Naive thymus-derived CD4-positive, alpha-beta T cell (primary cell): ENCODE measurements at places on chromosomes 5 and 9.

GRCh38 chr9:17135295-17136160, 688 bp downstream of the CNTLN start:
- no peaks in the 10 kb centered on the region for H3K27me3 ChIP-seq
- no peaks in the 10 kb centered on the region for H3K4me1 ChIP-seq
- DNase-seq = no peak
- no peak overlapping the region for H3K4me3 ChIP-seq
- H3K36me3 ChIP-seq = no peaks in the 10 kb centered on the region
- H3K27ac ChIP-seq = no peak overlapping the region

DNA sequence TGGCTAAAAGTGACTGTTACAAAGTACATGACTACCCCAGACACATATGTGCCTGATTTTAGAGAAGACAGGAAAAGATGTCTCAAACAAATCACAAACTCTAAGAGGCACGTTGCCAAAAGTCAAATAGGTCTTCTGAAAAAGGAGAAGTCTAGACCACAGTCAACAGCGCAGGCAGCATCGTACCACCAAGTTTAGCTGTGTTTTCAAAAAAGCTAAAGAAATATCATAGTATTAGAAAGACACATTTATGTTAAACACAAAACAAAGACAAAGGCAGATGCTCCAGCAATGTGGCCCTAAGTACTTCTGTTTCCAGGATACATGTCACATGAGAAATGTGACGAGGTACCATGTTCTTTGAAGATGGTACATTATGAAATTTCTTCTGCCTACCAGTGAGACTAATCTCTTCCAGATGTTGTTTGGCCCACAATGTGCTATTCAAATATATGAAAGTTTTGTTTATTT, 43.5 kb downstream of the LPAR1 start:
- no peak for DNase-seq
- no peaks in the 10 kb centered on the region for H3K4me1 ChIP-seq
- no peak overlapping the region for H3K4me3 ChIP-seq
- H3K27ac ChIP-seq = no peak overlapping the region
- no peaks in the 10 kb centered on the region for H3K27me3 ChIP-seq
- no peaks in the 10 kb centered on the region for H3K36me3 ChIP-seq

DNA sequence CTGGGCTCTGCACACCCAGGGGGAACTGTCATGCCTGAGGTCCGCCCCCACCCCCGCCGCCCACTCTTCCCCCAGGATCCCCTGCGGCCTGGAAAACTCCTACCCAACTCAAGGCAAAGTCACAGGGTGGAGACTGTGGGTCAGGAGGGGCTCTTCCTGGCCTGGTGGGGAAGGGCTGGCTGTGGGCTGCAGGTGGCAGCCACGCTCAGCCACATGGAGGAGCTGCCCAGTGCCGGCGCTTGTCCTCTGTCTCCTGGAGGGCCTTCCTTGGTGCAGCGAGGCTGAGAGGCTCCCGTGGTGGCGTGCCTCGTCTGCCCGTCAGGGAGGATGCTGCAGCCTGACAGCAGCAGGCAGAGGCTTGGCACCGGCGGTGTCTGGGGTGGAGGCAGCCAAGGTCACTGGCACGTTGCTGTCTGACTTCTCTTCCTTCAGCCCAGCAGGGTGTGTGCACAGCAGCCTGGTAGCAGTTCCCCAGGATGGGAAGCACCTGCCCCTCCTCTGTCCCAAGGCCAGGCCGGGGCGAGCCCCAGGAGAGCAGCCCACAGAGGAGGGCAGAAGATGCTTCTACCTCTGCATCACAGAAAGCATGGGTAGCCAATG, 78.1 kb downstream of the ADAMTS2 start:
- H3K4me1 ChIP-seq = no peaks in the 10 kb centered on the region
- DNase-seq = no peak
- no peak overlapping the region for H3K4me3 ChIP-seq
- no peaks in the 10 kb centered on the region for H3K36me3 ChIP-seq

GRCh38 chr9:95670122-95670521, 153.4 kb upstream of the PTCH1 start:
- no peak overlapping the region for H3K4me3 ChIP-seq
- no peaks in the 10 kb centered on the region for H3K4me1 ChIP-seq
- DNase-seq = no peak

- DNase-seq = no peak
- no peaks in the 10 kb centered on the region for H3K27me3 ChIP-seq
- H3K4me1 ChIP-seq = no peaks in the 10 kb centered on the region
- no peak overlapping the region for H3K4me3 ChIP-seq
- H3K36me3 ChIP-seq = no peaks in the 10 kb centered on the region
Measured at GRCh38 chr9:81565144-81565543, 124.2 kb downstream of the TLE1 start.

DNA sequence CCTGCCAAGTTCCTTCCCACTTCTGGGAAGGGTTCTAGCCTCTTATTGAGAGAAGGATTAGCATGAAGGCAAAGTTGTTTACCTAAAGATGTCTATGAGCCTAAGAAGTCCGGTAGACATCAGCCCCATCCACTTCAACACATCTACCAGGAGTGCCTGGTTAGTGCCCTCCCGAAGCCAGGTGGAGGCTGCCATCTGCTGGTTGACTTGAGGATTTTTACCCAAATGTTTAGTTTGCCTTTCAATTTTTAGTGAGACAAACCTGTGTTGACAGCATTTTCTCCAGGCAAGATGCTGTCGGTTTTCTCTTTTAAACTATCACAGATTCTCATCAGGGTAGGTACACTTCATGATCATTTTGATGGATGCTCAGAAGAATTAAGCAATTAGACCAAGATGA, 83.6 kb upstream of the TNFSF8 start:
- no peaks in the 10 kb centered on the region for H3K4me1 ChIP-seq
- peak; percentile 84 for DNase-seq
- H3K4me3 ChIP-seq = no peak overlapping the region
- H3K36me3 ChIP-seq = no peaks in the 10 kb centered on the region

GRCh38 chr5:93677359-93677891, 64.0 kb downstream of the POU5F2 start:
- no peak overlapping the region for H3K4me3 ChIP-seq
- H3K27me3 ChIP-seq = no peaks in the 10 kb centered on the region
- no peak overlapping the region for H3K27ac ChIP-seq
- no peak for DNase-seq

- H3K27ac ChIP-seq = no peak overlapping the region
- H3K4me3 ChIP-seq = no peak overlapping the region
- no peak for DNase-seq
Measured at GRCh38 chr9:125842242-125842641, 95.1 kb downstream of the PBX3 start.

DNA sequence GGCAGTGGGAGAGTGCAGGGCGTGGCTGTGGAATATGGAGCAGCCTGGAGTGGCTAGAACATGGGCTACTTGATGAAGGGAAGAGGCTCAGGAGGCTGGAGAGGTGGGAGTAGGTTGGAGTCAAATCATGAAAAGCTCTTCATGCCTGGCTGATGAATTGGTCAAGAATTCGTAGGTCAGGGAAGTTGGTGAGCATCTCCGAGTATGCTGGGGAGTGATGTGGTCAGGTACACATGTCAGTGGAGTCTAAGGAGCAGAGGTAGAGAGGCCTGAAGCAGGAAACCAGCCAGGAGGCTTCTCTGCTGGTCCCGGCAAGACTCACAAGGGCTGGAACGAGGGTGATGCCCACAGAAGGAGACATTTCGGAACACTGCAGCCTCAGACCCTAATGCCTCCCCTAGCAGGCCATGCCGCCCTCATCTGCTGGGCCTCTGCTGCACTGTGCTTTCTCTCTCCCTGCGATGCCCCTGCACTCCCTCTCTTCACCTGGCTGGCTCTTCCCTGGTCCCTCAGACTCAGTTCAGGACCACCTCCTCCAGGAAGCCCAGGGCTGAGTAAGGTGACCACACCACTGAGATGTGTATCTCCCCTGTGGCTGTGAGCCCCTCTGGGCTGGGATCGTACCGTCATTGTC, 33.6 kb downstream of the TMOD1 start:
- no peaks in the 10 kb centered on the region for H3K36me3 ChIP-seq
- no peak overlapping the region for H3K4me3 ChIP-seq
- no peak for DNase-seq
- H3K27me3 ChIP-seq = no peaks in the 10 kb centered on the region

DNA sequence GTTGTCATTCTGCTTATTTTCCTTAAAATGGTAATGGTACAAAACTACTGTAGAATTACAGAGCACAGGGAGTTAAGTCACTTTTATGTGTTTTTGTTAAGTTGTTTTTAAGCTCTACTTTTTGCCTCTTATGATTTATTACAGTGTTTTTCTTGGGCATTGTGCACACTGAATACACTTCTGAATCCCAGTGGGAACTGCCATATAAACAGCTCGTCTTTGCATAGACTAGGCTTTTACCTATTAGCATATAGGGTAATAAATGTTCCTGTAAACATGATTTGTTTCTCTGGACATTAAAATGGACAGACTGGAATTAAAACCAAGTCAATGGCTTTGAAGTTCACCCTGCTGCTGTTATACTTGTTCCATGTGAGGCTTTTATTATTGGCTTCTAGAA, 12.2 kb downstream of the KLF9 start:
- no peak for DNase-seq
- no peaks in the 10 kb centered on the region for H3K27me3 ChIP-seq
- H3K4me1 ChIP-seq = peaks cover 71% of the 10 kb centered on the region
- no peaks in the 10 kb centered on the region for H3K36me3 ChIP-seq
